ENCODE measurements at places on chromosomes 13 and 19.

DNA sequence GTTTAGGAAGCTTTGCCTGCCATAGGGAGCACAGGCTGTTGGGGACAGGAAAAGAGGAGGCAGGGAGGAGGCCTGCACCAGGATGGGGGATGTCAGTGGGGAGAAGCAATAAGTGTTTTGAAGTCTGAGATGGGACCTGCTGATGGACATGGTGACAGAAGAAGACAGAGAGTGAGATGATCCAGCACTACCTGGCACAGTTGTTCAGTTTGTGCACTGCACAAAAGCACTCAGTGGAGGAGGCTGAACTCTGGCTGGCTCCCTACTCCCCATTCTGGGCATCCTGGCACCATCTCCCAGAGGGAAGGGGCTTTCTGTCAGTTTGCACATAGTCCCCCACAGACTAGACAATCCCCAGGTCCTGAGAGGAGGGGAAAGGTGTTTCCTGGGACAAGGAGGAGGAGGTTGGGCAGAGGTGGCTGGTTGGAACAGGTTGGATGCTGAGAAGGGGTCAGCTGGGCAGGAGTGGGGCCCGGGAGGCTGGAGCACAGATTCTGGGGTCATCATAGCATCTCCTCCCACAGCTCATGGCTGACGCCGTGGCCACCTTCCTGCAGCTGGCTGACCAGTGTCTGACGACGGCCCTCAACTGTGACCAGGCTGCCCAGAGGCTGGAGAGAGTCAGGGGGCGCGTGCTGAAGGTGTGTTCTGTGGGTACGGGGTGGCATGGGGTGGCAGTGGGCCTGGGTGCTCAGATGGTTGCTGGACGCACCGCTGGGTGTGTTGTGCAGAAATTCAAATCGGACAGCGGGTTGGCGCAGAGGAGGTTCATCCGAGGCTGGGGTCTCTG lies 12.5 kb upstream of the COLGALT1 start:
- DNase-seq, result no peak

DNA sequence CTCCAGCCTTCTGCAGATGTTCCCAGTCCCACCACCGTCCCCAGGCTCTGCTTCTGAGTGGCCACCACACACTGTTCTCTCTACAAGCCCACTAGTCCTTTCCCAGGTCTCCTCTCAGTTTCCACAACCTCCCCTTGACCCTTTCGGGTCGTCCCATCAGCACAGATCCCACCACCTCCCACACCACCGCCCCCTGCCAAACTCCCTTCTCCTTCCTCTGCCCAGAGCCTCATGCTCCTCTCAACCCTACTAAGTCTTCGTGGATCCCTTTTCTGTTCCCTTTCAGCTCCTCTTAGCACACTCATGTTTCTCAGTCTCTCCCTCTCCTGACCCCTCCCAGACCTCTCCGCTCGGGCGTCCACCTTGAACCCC lies 1.9 kb downstream of the NAPA start:
- DNase-seq, result no peak

DNA sequence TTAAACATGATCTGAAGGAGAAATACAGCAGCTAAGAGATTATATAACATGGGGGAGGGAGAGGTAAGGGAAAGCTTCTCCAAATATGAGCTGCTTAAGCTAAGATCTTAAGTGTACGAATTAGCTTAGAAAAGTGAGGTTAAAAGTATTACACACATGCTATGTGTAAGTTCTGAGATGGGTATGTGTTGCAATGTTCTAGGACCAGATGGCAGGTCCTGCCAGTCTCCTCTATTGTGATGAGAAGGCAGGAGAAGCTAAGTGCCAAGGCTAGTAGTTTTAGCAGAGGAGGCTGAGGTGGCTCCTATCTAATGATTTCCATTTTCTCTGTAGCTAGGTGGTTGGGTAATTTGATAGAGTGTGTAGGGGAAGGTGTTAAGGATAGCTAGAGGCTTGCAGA lies 57.6 kb downstream of the MICU2 start:
- DNase-seq, result no peak

DNA sequence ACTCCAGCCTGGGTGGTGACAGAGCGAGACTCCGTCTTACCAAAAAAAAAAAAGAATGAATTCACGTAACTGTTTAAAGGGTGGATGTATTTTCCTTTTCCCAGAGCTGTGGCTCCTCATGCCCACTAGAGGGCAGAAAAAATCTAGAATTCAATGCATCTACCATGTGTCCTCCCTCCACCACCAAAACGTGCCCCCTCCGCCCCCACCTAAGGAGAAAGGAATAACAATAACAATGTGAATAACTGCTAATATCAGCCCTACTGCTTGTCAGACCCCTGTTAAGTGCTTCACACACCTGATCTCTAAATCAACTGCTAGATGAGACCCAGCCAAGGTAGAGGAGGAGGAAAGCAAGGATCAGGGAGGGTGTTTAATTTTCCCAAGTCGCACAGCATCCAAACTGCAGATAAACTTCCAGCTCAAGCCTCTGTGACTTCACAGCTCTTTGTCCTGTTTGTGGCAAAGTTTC lies 20.2 kb upstream of the PNMA8B start:
- peak; percentile 35 for DNase-seq

GRCh38 chr19:29476528-29476927 lies 49.3 kb upstream of the VSTM2B start:
- DNase-seq, result peak; percentile 40

- no peak for DNase-seq
Observed at GRCh38 chr13:75513271-75513670, 24.4 kb downstream of the COMMD6 start.

GRCh38 chr13:110298505-110299282 lies 8.3 kb downstream of the COL4A1 start:
- DNase-seq, result no peak

- DNase-seq, result no peak
Observed at GRCh38 chr13:85379991-85380390, 419.2 kb downstream of the SLITRK6 start.

DNA sequence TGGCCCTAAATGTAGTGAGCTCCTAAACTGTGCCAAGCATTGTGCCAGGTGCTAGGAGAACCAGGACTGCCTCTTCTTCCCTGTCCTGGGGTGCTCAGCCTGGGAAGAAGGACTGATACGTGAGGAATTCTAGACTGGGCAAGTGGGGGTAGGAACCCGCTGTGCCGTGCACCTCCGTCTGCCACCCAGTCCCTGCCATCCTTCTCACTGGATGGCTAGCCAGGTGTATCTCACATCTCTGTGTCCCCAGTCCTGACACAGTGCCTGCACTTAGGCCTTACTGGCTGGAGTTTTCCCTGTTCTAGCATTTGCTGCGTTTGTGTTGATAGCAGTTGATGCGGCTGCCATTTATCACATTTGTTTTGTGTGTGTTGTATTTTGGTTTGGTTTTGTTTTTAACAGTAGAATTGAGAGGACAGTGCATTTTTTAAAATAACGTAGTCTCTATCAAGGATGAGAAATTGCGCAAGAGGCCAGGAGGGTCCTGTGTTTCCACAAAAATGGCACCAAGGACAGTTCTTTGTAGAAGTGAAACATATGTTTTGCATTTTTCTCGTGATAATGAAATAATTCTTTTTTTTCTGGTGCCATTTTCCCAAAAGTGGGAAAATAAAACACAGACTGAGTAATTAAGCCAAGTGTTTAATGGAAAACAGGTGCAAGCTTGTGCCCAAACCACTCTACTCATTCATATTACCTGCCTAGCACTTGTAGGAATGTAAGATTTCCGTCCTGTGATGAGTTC lies 4.7 kb upstream of the GPR183 start:
- DNase-seq, result no peak

DNA sequence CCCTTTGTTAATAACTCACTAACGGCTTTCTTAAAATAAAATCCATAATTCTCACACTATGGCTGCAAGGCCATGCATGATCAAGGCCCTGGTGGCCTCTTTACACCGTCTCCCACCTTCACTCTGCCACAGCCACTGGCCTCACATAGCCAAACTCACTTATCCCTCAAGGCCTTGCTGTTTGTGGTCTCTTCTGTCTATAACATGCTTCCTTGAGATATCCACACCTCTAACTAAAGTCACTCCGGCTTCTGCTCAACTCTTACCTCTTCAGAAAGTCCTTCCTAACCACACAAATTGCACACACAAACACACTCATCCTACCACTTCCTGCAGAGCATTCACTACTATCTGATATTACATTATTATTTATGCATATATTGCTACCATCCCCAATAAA lies 262.5 kb downstream of the DIAPH3 start:
- DNase-seq, result no peak

- no peak for DNase-seq
Observed at GRCh38 chr19:29475469-29475868, 50.3 kb upstream of the VSTM2B start.

GRCh38 chr13:95948656-95949055 lies 104.5 kb downstream of the UGGT2 start:
- DNase-seq, result no peak

DNA sequence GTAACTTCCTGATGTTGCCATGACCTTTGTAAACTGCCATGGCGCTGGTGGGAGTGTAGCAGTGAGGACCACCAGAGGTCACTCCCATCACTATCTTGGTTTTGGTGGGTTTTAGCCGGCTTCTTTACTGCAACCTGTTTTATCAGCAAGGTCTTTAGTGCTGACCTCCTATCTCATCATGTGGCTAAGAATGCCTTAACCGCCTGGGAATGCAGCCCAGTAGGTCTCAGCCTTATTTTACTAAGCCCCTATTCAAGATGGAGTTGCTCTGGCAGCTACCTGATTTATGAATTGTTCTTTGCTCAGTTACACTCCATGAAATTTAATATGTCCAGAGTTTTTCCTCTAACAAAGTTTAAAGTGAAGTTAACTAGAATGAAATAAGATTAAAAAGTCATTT lies 4.6 kb upstream of the EPS15L1 start:
- no peak for DNase-seq

- DNase-seq, result no peak
Observed at GRCh38 chr19:49775742-49776370, 9.1 kb downstream of the AP2A1 start.

- DNase-seq, result no peak
Observed at GRCh38 chr13:49844181-49844580, 51.7 kb upstream of the KPNA3 start.

DNA sequence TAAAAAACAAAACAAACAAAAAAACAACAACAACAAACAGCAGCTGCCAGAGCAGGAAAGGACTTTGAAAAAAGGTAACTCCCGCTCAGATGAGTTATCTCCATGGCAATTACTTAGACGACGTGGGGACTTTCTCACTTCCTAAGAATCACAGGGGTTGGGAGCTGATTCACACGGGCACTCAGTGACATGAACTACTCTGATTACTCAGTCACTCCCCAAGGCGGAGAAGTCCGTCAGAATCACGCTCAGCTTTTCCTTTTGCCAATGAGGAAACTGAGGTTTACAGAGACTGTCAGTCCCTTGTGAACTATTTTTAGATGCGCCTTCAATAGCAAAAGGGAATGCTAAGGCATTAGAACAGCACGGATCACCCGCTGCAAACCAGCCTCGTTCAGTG lies 32.3 kb upstream of the MATK start:
- no peak for DNase-seq

- DNase-seq, result no peak
Observed at GRCh38 chr13:51007216-51007615, 97.6 kb downstream of the RNASEH2B start.

DNA sequence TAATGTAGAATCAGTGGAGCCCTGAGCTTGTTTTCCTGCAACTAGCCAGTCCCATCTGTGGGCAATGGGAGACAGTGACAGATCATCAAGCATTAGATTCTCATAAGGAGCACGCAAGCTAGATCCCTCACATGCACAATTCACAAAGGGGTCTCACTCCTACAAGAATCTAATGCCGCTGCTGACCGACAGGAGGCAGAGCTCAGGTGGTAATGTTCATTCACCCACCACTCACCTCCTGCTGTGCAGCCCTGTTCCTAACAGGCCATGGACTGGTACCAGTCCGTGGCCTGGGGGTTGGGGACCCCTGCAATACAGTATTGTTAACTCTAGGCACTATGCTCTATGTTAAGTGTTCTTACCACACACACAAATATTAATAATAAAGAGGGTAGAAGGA lies 362.8 kb downstream of the RBM26 start:
- no peak for DNase-seq

- DNase-seq, result no peak
Observed at GRCh38 chr19:4015705-4016402, 8.3 kb downstream of the PIAS4 start.

- DNase-seq, result no peak
Observed at GRCh38 chr13:97435323-97435722, 1.4 kb downstream of the RAP2A start.

- no peak for DNase-seq
Observed at GRCh38 chr13:46771693-46772092, 25.3 kb downstream of the ESD start.

GRCh38 chr13:27534108-27534980 lies 84.0 kb upstream of the MTIF3 start:
- no peak for DNase-seq

DNA sequence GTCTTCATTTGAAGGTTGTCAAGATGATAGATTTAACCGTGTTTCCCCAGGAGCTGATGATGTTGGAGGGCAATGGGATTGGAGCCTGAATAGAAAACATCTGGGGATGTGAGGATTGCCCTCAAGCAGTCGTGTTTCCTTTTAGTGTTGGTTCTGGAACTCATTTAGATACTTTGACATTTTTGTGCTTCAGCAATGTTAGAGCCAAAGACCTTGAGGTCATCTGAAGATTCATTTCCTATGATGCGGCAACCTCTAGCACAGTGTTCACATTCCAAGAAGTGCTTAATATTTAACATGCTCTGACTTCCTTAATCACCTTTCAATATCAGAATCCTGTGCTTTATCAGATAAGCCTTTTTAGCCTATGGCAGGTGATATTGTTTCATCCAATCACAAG lies 82.7 kb downstream of the SLC10A2 start:
- no peak for DNase-seq

GRCh38 chr19:18436671-18437490 lies 1.1 kb downstream of the ISYNA1 start:
- peak; percentile 80 for DNase-seq

GRCh38 chr13:49681842-49682435 lies 9.3 kb downstream of the EBPL start:
- DNase-seq, result no peak

DNA sequence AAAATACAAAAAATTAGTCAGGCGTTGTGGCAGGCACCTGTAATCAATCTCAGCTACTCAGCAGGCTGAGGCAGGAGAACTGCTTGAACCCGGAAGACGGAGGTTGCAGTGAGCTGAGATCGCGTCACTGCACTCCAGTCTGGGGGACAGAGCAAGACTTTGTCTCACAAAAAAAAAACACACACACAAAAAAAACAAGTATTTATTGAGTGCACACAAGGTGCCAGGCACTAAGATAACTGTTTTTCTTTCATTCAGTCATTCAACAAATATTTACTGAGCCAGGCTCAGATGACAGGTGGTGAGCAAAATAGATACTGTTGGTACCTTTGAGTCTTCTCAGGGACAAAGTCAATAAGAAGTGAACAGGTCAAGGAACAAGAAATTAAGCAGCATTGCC lies 6.3 kb downstream of the CIB3 start:
- DNase-seq, result no peak

DNA sequence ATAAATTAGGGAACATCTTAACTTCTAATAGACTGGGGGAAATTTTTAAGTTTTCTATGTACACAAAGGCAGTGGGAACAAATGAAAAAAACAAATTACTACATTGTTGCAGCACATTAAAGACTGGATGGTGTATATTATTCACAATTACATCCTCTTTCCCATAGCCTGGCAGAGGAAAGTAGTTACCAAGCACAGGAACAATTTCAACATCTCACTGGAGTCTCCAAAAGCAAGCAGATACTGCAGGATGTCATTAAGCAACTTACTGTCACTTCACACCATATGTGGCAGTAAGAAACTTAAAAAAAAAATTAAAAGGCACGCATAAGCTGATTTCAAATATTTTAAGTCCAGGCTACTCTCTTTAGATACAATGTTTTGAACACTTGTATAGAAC lies 6.4 kb upstream of the EFNB2 start:
- no peak for DNase-seq

- no peak for DNase-seq
Observed at GRCh38 chr19:44985445-44985844, 15.8 kb upstream of the RELB start.

GRCh38 chr13:29165840-29166239 lies 345.7 kb downstream of the MTUS2 start:
- no peak for DNase-seq
